Stimulated activated CD8-positive, alpha-beta memory T cell treated with anti-CD3 and anti-CD28 coated beads, Interleukin-7, amount 100 ng/mL, for 24 hours (primary cell): ENCODE measurements at places on chromosomes 12 and 14.

- DNase-seq = no peak
Measured at GRCh38 chr12:33942172-33942571, 80.1 kb upstream of the ALG10 start.

DNA sequence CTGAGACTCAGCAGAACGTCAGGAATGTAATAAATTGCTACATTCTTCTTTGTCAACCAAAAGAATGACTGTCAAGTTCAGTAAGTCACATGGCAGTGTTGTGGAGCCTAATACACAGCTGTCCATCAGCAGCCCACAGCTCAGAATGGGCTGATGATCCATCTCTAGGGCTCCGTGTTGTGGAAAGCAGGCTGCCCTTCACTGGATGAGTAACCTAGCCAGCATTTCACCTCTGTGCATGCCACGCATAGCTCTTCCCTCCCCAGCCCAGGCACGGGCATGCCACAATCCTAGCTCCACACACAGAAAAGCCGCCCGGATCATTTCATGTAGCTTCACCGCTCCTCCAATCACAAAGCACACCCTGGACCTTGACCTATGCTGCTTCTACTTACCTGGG lies 878.0 kb upstream of the TMEM132C start:
- DNase-seq = no peak

DNA sequence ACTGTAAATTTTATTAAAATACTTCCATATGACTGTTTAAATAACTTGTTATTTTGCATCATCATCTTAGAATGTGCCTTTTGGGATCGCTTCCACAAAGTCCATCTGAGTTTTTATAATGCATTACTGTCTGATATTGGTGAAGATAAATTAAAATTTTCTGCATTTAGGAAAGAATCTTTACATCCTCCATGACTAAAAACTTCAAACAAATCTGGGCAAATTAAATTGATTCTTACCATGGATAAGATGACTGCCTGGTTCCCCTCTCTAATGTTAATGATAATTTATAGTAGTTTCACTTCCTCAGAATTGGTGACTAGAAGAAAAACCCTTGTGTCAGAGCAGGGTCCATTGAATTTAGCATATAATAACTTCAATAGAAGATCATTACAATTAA lies 94.7 kb upstream of the SLC38A4 start:
- DNase-seq = no peak

DNA sequence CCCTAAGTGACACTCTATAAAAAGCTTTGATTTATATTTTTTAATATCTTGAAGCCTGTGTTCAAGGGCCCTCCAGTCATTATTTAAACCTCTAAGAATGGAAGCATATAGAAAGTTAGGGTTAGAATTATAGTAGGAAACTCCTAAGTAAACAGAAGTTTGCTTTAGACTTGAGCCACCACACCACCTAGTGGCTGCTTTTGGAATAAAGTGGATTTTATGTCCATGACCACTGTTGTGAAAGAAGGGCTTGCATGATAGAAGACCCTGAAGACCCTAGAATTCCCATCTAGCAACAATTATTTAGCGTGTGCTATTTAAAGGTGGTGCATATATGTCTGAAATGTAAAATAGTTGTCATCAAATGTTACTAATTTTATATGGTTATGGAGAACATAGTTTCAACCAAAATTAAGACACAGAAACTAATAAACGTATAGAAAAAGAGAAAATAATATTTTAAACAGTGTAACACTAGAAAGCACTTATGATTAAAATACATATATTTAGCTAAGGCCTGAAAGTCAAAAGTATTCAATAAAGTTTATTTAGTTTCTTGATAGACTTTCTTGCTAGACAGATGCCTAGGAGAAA lies 21.3 kb downstream of the LRRIQ1 start:
- no peak for DNase-seq

DNA sequence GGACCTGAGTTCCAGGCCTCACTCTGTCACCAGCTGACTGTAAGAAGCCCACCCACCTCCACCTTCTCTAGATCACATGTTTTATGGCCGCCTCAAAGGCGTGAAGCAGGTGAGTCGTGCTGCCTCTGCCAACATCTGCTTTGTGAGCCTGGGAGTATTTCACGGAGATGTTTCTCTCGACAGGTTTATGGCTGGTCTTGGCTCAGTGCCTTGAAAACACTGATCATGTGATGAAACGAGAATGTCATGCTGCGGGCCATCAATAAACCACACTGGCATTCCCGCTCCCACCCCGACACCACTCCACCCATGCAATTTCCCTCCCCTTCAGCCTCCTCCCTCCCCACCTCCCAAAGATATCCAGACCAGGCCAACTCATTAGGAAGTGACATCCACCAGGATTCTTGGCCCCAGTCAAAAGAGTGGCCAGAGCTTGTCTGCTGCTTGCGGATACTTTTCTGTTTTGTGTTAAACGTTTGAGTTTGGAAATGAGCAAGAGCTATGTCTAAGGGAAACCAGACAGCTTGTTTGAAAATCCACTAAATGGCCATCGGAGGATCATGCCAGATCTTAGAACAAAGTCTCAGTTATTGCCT lies 53.8 kb upstream of the NTF3 start:
- DNase-seq = no peak

DNA sequence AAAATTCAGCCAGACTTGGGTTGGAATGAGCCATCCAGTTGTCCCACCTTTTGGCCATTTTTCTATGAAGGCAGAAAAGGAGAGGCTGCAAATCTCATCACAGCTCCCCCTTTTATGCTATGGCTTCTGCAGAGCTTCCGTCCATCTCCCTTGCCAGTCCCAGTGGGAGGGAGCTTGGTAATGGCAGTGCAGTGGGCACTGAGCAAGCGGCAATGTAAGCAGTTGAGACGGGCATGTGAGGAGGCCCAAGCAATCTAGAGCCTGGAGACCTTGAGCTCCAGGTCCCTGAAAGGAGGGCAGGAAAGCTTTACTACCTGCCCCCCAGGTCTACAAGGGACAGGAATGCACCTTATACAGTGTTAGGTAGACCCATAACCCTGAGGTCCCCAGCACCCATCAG lies 73.1 kb downstream of the CRACR2A start:
- no peak for DNase-seq

DNA sequence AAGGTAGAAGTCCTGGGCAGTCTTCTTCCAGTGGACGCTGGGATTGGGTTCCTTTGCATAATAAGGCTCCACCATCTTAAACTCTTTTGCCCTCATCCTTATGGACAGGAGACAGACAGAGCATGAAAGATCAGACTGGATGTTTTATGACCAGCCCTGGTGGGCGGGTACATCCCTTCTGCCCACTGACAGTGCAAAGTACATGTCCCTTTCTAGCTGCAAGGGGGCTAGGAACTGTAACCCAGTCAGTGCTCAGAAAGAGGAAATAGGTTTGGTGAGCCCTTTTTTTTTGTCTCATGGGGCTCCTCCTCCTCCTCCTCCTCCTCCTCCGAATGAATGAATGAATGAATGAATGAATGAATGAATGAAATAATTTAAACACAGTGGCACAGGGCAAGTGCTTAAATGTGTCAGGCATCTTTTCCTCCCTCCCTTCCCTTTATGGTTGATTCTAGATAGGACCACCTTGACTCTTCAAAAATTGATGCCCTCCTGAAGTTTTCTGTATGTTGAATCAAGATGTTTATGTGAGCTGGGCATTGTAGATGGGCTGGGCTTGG lies 36.4 kb upstream of the HNF1A start:
- DNase-seq = no peak

GRCh38 chr14:90402016-90402415 lies 5.2 kb downstream of the CALM1 start:
- DNase-seq = no peak

DNA sequence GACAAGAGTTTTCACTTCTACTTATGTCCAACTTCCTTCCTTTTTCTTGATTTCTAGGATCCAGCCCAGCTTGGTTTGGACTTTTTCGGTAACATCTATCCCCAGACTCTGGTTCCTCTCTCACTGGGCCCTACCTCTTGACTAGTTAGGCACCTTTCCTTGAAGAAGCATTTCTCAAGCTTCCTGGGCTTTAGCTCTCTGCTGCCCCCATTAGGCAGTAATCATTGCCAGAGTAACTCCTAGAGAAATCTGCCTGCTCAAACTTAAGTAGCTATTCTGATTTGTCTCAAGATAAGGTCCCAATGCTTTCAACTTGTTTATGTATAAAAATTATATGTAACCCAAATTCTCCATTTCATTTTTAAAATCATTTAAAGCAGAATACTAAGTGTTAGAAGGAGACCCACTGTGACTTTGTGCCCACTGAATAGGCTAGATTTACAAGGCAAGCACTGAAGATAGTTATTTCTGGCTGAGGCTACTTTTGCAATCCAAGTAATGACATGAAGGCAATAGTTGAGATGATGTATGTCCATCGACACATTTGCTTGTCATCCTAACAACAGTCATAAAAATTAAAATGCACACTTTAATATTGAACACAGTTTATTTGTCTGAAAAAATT lies 275.0 kb upstream of the G2E3 start:
- no peak for DNase-seq

GRCh38 chr12:67320614-67321295 lies 51.6 kb downstream of the CAND1 start:
- DNase-seq = no peak

GRCh38 chr14:97164021-97164420 lies 366.8 kb downstream of the VRK1 start:
- no peak for DNase-seq

- no peak for DNase-seq
Measured at GRCh38 chr14:24307575-24308341, at the start of gene CIDEB. CIDEB (minus strand) TSS chr14:24307977; CDS start chr14:24307858, 119 bp downstream.

GRCh38 chr12:13075786-13076570 lies 27.5 kb downstream of the GSG1 start:
- DNase-seq = no peak

DNA sequence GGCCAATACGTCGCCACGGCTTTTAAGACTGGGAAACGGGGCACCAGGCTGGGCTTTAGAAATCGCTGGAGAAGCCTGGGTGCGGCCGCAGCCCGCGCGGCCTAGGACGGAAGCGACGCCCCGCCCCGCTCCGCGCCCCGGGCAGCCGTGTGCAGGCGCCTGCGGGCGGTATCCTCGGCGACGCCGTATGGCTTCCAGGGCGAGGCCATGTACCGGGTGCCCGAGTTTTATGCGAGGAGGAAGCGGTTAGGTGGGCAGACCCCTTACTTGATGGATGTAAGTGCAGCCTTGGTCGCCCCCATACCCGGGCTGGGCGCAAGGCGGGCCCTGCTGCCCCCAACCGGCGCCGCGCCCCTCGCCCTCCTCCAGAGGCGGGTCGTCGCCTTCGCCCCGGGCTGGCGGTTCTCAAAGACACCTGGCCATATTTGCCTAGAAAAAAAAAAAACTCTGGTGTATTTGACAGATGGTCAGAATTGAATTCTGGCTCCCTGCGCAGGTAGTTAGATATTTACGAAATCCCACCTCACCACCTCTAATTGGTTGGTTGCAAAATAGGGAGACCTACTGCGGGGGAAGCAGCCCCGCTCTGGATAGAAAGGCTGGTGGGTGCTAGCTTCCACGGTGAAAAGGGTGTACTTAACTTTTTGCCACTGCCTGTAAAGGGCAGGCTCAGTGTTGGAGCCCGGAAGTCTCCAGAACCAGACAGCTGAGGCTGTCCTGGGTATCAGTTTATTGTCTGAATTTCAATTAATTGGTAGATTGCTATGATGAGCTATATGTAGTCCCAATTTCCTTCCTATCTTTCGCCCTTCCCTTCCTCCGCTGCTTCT lies at the start of gene PPP1R36:
Gene PPP1R36, plus strand, starts transcription at position 171 of the 830 bp plus-strand sequence. Its CDS starts 37 bp downstream, at position 208.
- no peak for DNase-seq

DNA sequence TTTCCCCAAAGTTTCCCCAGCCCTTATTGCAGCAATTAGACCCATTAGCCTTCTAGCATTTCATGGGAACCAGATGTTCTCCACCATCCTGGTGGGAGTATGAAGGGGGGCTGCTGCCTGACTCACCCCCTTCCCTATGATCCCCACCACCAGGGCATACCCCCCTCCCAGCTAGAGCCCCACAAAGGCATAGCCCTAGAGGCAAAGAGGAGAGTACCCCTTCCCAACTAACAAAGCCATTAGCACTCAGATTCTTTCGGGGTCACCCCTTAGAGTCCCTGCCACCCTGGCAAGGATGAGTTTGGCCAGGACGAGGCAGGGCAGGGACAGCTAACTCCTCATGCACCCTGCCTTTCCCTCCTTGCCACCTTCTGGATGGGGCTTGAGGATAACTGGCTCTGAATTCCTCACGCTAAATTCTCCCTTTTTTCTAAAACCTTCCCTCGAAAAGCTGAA lies 9.2 kb downstream of the RARG start:
- DNase-seq = no peak

DNA sequence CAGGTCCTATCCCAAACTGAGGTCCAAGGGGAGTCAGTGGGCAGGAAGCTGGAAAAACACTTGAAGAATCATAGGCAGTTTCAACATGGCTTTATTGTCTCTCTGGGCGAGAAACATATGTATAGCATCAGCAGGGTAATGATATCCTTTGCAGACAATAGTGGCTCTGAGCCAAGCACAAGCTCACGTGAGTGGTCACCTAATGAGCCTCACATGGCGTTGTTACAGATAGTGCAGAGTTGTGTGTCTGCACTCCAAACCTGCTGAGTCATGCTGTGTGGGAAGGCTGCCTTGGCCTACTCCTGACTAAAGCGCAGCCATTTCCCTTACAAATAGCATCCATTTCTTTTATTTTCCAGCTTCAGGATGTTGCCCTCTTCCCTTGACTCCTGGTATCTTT lies 105.2 kb upstream of the SYT1 start:
- no peak for DNase-seq

DNA sequence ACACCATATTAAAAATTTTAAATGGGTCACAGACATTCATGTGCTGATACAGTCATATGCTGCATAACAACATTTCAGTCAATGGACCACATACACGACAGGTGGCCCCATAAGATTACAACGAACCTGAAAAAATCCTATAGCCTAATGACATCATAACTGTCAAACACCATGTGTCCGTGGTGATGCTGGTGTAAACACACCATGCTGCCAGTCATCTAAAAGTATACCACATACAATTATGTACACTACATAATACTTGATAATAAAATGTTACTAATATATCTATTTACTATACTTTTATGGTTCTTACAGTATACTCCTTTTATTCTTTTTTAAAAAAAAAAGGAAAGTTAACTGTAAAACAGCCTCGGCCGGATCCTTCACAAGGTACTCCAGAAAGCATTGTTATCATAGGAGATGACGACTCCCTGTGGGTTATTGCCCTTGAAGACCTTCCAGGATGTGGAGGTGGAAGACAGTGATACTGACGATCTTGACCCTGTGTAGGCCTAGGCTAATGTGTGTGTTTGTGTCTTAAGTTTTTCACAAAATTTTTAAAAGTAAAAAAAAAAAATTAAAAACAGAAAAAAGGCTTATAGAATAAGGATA lies 5.0 kb upstream of the TDG start:
- no peak for DNase-seq

DNA sequence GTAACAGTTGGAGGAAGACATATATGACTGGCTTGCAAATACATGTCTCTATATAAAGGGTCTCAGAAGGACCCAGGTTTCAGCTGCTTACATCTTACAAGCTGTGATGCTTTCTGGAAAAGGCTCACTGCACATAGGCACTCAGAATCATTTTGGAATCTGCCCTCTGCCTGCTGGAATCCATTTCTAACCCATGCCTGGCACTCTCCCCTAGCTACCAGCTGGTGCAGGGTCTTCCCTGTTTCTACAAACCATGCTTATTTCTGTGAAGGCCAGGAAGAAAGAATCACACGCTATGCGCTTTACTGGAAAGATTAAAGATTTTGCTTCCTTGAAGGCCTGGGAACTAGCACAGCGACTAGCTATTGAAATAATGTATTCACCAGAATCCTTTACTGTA lies 151.3 kb downstream of the DICER1 start:
- DNase-seq = no peak

- DNase-seq = no peak
Measured at GRCh38 chr12:65308601-65309071, 30.2 kb downstream of the MSRB3 start.
